ENCODE measurements at places on chromosomes 2 and 18.

GRCh38 chr2:126359494-126359893, 296.5 kb upstream of the GYPC start:
- DNase-seq: no peak

GRCh38 chr2:20939931-20940795, 103.7 kb downstream of the APOB start:
- no peak for DNase-seq

DNA sequence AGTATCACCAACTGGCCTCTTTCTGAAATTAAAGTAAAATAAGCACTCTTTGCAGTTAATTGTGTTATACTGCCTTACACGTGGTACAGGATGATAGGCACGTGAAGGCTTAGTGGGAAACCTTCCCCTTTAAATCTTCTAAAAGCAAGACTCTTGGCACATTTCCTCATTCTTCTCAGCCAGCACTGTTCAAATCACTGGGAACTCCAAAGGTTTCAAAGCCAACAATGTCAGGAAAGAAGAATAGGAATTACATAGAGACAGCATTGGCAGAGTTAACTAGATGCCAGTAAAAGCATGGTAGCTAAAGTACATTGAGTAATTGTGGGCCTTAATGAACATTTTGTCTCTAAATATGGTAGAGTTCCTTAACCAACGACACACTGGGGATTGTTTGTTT, 96.4 kb downstream of the DTNA start:
- DNase-seq: no peak

DNA sequence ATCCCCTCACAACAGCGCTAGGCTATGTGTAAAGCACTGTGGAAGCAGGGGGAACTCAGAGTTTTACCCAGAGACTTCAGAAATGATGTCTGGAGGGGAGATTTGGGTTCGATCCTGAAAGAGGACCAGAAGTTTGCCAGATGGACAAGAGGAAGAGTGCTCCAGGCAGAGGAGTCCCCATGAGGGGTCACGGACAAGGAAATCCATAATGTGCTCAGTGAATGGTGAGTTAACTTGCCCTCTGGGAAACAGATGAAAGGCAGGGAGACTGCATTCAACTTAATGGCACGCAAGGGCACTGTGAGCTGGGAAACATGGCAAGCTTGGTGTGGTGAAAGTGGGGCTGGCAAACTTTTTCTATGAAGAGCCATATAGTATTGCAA, 6.0 kb upstream of the ASAP2 start:
- DNase-seq: no peak

DNA sequence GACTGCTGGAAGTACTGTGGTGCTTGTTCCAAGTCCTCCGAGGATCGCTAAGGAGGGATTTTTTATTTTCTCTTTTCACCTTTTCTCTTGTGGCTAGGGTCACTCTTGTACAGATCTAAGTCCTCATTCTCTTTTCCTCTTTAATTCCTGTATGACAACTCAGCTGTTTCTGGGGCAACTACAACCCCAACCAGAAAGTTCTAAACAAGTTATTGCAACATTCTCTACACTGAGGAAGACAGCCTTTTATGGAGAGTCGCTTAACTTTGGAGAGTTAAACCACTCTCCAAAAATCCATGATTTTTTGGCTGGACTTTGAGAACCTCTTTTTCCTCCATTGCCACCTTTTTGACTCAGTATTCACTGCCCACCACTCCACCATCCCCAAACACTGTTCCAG, 74.0 kb upstream of the SESTD1 start:
- no peak for DNase-seq

DNA sequence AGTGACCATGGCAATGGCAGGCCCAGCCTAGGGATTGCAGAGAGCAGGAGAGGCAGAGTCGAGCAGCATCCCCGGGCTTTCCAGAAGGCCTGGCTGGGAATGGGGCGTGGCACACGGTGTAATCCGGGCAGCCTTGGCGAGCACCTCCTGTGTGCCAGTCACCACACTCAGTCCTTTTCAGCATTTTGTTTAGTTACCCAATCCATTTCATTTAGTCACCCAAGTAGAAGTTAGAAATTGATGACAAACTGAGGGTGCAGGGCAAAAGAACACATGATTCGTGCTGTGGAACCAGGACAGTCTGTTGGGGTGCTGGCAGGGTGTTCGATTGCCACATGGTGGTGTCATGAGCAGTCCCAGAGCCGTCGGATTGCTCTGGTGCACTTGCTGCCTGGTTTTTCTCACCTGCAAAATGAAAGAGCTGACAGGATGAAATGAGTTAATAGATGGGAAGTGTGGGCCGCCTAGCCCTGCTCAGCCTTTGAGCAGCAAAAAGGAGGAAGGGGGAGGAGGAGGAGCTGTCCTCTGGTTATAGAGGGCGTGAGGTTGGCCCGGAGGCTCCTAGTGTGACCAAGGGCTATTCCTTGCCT, 299.4 kb downstream of the AGAP1 start:
- no peak for DNase-seq

- DNase-seq: peak; percentile 18
Measured at GRCh38 chr2:227415538-227416424, 28.0 kb upstream of the SCYGR1 start.

DNA sequence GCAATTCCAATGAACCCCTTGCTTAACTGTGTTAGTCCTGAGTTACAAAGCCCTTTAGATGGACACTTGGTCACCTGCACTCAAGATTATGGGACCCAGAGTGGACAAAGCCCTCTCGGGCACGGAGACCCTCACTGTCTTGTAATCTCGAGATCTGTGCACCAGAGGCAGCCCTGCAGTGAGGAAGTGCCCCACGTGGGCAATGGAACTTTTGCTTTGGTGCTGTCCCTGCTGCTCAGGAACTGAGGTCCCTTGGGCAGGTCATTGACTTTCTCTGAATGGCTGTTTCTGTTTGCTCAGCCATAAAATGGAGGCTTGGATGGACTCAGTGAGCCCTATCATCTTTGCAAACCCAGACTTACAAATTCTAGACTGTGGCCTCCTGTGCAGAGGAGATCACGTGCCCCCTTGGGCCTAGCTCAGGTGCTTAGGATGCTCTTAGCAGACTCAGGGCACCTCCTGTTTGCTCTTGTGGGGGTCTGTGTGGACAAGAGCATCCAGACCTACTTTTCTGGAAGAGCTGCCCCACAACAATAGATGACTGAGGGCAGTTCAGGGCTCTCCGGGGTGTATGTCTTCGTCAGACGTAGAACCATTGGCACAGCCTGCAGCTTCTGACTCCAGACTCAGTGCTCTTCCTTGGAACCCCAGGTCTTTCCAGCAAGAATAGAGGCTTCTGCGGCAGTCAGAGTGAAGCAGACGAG, 94.5 kb upstream of the HS6ST1 start:
- no peak for DNase-seq

DNA sequence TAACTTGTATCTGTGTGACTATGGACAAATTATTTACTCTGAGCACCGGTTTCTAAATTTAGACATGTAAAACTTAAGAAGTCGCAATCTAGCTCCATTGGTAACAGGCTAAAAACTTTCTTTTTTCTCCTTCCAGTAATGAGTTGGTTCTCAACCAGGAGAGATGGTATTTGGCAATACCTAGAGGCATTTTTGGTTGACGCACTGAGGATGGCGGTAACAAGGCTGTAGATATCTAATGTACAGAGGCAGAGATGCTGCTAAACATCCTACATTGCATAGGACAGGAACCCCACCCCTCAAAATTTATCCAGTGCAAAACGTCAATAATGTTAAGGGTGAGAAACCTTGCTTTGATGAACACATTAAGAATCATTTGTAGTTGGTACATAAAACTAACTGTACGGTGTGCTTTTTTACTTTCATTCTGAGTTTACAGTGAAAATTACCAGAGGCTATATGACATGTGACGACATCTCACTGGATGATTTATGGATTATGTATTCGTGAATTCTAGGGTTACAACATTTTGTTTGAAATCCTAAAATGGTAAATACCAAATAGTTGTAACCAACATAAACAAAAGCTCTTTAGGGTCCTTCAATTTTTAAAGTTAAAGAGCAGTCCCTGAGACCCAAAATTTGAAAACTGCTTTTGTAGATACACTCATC, 91.3 kb downstream of the TLK1 start:
- no peak for DNase-seq

DNA sequence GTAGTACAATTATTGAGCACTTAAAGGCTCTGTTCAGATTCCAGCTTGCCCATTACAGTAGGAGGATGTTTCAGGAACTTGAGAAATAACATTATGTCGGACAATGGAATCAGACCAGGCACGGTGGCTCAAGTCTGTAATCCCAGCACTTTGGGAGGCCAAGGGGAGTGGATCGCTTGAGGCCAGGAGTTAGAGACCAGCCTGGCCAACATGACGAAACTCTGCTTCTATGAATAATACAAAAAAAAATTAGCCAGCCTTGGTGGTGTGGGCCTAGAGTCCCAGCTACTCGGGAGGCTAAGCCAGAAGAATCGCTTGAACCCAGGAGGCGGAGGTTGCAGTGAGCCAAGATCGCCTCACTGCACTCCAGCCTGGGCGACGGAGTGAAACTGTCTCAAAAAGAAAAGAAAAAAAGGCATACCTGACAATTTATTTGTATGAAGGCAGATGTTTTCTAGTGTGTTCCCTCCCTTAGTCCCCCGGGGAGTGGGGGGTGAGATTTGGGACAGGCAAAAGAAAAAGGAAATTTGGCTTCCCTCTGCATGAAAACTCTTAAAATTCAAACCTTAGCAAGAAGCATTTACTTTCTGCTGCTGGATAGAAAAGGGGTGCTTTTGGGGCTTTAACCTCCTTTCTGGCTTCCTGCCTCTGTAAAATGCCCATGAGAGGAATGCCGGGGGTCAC, 13.7 kb upstream of the ZNF532 start:
- no peak for DNase-seq

GRCh38 chr18:55857956-55858355, 270.0 kb upstream of the TCF4 start:
- no peak for DNase-seq

- no peak for DNase-seq
Measured at GRCh38 chr2:60717691-60718090, 38.4 kb upstream of the PAPOLG start.

- DNase-seq: no peak
Measured at GRCh38 chr2:209380293-209380692, 43.6 kb upstream of the MAP2 start.

DNA sequence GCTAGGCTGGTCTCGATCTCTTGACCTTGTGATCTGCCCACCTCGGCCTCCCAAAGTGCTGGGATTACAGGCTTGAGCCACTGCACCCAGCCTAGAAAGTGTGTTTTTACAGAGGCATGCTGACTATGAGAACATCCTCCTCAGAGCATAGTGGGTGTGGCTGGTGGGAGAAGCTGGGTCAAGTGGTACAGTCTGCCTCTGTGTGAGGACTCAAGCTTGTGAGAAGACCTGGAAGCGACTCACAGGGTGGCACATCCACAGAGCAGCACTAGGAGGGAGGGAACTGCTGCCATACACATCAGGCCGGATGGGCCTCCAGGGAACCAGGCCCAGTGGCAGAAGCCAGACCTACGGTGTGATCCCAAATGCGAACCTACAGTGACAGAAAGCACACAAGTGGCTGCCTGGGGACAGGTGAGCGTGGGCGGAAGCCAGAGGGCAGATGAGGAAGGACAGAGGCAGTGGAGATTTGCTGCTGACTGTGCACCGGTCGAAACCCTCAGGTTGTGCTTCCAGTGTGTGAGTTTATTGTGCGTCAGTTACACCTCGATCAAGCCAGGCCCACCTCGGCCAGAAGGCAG, 8.9 kb downstream of the ARHGEF4 start:
- DNase-seq: no peak

DNA sequence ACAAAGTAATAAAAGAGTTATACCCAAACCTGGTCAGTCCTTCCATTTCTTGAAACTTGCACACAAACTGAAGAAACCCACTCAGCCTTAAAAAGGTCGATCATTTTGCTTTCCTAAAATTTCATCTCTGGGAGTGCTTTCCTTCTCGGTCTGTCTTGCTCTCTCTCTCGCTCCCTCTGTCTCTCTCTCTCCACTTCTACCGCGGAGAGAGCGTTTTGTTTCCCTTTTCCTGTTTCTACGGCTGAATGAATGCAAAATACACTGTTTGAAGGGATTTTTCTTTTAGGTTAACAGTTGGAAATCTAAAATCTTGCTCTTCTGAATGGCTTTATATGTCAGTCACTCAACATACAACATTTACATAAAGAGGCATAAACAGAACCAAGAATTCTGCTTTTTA, 424.2 kb downstream of the TGIF1 start:
- DNase-seq: no peak

GRCh38 chr2:127609031-127609751, 36.8 kb upstream of the GPR17 start:
- DNase-seq: no peak

DNA sequence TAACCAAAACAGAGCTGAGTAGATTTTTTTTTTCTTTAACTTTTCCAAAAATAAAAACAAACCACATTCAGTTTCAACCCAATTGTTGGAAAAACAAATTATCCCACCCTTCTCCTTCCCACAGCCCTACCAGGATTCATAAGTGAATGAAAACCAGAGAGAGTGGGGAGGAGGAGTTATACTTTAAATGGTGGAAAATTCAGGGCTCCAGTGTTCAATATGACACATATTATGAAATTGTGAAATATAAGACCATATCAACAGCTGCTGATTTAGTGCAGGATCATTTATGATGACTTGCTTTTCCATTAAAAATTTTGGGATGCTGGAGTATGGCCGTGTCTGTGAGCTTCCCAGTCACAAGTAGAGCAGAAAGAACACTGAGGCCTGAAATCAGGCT, 26.7 kb downstream of the COLEC12 start:
- DNase-seq: no peak

- no peak for DNase-seq
Measured at GRCh38 chr2:201228271-201228911, 31.9 kb upstream of the CASP8 start.

- DNase-seq: no peak
Measured at GRCh38 chr2:124476291-124476690, 451.2 kb downstream of the CNTNAP5 start.

GRCh38 chr2:46461709-46462171, 17.6 kb upstream of the TMEM247 start:
- no peak for DNase-seq

DNA sequence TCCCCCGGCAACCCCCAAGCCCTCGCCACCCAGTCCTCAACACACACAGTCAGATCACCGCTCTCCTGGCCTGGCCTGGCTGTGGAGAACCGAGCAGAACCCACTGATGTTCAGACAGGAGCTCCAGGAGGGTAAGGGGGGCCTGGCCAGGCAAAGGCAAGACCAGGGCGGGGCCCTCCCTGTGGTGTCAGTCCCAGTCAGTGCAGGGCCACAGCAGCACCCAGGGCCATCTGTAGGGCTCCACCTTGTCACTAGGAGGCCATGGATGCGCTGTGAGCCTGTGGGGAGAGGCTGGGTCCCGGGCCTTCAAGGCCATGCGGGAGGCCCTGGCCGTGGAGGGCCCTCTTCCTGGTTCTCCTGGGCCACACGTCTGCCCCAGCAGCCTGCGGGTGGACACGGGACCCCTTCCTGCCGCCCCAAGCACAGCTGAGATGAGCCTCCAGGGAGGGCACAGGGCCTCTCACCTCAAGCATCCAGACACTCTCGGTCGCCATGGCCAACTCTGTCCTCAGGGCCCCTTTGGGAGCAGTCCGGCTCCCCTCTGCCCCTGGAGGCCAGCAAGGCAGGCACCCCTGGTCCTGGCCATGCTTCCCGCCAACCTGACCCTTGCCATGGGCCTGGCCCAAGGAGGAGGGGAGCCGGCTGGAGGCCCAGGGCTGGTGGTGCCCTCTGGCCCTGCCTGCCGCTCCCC, 2.0 kb downstream of the ANO7 start:
- no peak for DNase-seq

Data from stimulated activated naive CD8-positive, alpha-beta T cell treated with anti-CD3 and anti-CD28 coated beads, Interleukin-15, amount 100 ng/mL, for 72 hours (primary cell).